ENCODE measurements at places on chromosomes 7 and 10. TPM values are rescaled to one million over a fixed set of nuclear protein-coding genes. Genes with fewer than 3 reads are reported as not detected.
A peak's percentile ranks its signal among the peaks of the same experiment; 100 is the strongest.

GRCh38 chr7:91892099-91892705, 11.7 kb upstream of the MTERF1 start:
- DNase-seq: no peak

- DNase-seq: no peak
Observed at GRCh38 chr10:115854740-115855435, 418.1 kb downstream of the GFRA1 start.

- DNase-seq: peak; percentile 48
Observed at GRCh38 chr7:149598721-149599308, 101.2 kb upstream of the ZNF746 start.

GRCh38 chr7:111998326-111998725, 207.9 kb downstream of the DOCK4 start:
- DNase-seq: no peak

GRCh38 chr10:23367896-23368595, 23.4 kb upstream of the C10orf67 start:
- DNase-seq: no peak

DNA sequence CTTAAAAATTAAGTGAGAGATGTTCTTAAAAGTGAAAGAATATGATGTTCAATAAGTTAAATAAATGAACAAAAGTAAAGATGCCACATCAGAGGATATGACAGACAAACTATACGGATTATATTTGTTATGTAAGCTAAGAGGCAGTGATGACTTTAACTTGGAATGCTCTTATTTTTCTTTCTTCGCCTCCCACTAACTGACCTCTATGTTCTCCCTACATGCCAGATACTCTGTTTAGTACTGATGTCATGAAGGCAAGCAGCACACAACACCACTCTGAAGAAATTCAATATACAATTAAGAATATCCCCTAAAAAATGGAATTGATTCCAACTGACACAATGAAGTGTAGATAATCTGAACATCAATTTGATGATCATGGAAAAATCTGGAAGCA, 223.4 kb downstream of the DOCK4 start:
- no peak for DNase-seq

Gene PITX3
- not detected for total RNA-seq

Gene LEP
- not detected for total RNA-seq

Gene LLCFC1
- total RNA-seq: not detected

DNA sequence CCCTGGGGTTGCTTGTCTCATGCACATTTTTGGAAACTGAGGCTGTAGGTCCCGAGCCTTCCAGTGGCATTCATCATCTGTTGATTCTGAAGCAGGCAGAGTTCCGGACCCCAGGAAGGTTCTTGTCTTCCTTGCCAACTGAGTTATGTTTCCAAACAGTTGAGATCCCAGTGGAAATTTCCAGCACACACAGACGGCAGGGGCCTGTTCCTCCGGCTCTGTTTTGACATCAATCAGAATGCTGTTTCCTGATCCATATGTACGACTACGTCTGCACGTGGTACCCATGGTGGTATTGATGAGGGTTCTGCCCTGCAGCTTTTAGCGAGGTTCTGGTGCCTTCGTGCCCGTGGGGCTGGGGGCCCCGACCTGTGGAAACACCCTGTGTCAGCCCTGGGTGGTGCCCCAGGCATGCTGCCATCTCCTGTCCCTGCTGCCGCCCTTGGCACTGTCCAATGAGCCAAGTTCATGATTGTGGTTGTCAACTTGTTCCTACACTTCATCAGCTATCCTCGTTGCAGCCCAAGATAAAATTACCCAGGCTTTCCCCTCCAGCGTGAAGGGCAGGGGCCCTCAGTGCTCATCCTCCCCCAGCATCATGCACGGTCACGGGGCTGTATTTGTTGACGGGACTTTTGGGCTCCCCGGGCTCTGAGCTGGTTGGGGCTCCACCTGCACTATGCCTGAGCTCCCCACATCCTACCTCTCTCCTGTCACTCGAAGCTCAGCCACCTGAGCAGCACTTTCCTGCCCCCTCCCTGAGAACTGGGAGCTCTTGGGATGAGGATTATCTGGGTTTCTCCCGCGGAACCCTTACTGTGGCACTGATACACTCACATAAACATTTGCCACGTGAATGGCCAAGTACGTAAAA, 7.8 kb upstream of the DPYSL4 start:
- DNase-seq: no peak

Gene PCGF6
- 17.2 TPM for total RNA-seq

- DNase-seq: no peak
Observed at GRCh38 chr10:24209432-24209771, 464 bp downstream of the KIAA1217 start.

Gene C10orf53
- total RNA-seq: not detected

DNA sequence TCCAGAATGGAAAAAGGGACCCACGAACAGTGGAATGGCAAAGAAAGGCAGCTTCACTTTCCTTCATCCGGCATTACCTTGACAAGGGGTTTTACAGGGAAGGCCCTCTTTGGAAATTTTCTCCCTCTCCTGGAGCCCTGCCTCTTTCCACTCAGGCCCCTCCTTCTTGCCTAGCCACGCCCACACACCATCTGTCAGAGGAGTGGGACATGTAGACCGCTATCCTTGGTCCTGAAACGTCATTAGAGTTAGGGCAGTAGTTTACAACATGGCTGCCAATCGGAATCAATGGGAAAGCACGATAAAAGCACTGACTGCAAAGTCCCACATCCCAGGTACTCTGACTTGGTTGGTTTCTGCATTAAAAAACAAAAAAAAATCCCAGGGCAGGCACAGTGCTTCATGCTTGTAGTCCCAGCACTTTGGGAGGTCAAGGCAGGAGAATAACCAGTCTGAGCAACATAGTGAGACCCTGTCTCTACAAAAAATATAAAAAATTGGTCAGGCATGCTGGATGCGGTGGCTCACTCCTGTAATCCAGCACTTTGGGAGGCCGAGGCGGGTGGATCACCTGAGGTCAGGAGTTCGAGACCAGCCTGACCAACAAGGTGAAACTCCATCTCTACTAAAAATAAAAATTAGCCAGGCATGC, 96.4 kb downstream of the MARCHF5 start:
- DNase-seq: no peak

- DNase-seq: no peak
Observed at GRCh38 chr10:125171402-125172306, 11.3 kb upstream of the CTBP2 start.

DNA sequence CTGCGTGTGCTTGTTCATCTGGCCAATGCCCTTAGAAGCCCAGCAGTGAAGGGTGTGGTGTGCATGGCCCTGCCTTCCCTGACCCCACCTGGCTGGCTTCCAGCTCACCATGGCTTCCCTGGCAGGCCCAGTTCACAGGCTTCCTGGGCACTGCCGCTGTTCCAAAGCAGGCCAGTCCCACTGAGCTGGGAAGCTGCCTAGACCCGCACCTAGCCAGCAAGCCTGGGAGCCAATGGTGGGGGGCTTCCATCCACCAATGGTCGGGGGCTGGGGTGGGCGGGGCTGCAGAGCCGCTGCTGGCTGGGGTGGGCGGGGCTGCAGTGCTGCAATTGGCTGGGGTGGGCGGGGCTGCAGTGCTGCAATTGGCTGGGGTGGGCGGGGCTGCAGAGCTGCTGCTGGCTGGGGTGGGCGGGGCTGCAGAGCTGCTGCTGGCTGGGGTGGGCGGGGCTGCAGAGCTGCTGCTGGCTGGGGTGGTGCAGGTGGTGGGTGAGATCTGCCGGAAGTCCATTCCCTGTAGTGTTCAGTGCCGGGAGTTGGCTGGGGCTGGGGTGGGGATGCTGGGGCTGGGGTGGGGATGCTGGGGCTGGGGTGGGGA, 12.4 kb downstream of the CALY start:
- DNase-seq: peak; percentile 71

DNA sequence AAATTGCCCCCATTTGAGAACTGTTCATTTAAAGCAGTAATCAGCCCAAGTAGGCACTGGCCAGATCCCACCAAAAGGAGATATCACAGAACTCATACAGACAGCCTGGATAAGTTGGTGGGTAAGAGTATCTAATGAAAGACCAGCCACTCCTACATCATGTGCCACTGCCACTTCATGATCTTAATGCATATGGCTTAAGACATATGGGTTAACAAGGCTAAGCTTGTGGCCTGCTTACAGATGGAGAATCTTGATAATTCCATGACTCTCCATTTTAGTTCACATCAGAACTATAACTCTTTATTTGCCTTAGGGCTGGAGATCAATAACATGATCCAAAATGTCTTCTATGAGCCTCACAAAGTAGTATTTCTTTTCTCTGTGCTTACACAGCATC, 6.8 kb upstream of the IFIT1B start:
- no peak for DNase-seq

- no peak for DNase-seq
Observed at GRCh38 chr7:469563-469961, 50.1 kb downstream of the PDGFA start.

Gene BLVRA
- 25.7 TPM for total RNA-seq

GRCh38 chr7:24697416-24697815, 59.8 kb downstream of the GSDME start:
- no peak for DNase-seq

- DNase-seq: no peak
Observed at GRCh38 chr7:63042730-63043511, 955.7 kb upstream of the ZNF722 start.

Gene OR6V1
- total RNA-seq: not detected

DNA sequence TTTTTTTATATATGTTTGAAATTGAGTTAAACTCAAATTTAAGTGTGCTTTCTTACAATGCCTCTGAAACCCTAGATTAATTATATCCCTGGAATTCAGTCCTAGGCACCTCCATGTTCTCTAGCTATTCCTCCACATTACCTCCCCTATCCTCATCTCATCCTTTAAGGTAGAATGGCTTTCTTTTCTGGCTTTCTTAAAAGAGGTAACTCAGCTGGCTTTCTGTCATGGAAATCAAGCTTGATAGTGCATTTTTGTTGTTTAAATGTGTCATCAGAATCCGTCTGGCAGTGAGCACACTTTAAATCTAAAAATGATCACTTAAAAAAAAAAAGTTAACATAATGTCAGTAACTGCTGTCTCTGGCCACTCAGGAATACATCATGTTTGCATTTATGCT, 42.2 kb downstream of the AHR start:
- DNase-seq: no peak

Gene PON1
- not detected for total RNA-seq

- DNase-seq: no peak
Observed at GRCh38 chr10:43035800-43036199, 41.1 kb upstream of the RET start.

GRCh38 chr10:44956226-44956625, 3.4 kb upstream of the RASSF4 start:
- no peak for DNase-seq

DNA sequence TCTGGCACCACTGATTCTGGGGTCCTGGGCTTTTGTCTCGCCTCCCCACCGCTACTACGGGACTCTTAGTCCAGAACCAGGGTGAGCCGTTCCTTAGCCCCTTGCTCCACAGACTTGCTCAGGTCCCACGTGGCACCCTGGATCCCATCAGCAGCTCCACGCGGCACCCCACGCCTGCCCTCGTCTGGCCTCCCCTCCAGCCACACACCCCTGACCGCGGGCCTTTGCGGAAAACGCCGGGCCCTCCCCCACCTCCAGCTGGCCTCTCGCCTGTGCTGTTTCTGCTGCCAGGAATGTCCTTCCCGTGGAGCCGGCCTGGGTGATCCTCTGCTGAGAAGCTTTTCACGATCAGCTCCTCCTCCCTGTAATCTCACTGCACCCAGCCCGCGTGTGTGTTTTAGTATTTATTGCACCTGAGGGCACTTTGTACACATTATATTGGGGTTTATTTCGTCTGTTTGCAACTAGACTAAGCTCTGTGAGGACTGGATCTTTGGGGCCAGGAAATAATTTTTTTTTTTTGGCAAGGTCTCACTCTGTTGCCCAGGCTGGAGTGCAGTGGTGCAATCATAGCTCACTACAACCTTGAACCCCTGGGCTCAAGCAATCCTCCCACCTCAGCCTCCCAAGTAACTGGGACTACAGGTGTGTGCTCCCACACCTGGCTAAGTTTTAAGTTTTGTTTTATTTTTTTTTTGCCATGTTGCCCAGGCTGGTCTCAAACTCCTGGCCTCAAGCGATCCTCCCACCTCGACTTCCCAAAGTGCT, 10.5 kb upstream of the TTYH3 start:
- no peak for DNase-seq

Gene LIPJ
- total RNA-seq: not detected

Gene SORBS1
- total RNA-seq: 0.47 TPM

DNA sequence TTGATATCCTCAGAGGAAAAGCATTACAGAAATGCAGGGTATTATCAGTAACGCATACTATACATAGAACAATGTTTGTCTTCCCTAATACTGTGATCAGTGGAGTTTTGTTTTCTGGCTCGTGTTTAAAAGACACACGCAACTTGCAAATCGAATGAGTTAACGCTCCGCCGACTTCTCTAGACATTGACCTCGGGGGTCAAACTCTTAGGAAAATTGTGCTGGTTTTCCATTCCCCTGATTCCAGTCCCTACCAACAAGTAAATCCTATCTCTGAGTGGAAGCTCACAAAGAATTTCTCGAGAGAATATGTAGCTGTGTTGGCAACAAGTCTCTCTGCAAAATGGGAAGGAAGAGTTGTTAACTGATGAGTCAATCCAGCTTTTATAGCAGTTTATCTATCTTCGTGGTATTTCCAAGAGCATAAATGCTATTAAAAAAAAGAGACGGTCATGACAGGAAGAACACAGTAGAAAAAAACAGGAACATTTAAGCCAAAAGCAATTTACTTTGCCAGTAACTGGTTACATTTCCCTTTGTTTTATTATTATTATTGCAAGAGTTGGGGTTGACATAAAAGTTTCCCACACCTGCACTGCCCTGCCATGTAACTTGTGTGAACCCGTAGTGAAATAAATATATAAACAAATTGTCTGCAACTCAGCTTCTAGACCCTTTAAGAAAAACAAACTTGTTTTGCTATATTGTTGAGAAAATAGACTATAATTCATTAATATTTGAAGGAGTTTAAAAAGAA, 144.4 kb downstream of the ARID5B start:
- no peak for DNase-seq

Gene GJC3
- total RNA-seq: 0.21 TPM

Gene PGAM2
- total RNA-seq: 0.68 TPM

GRCh38 chr10:66925896-66926715, at the start of gene LRRTM3:
Gene LRRTM3, plus strand, starts transcription at chr10:66926036.
- DNase-seq: peak; percentile 22

Gene AHCYL2
- total RNA-seq: 7.6 TPM

Gene SLC29A4
- total RNA-seq: 0.42 TPM

DNA sequence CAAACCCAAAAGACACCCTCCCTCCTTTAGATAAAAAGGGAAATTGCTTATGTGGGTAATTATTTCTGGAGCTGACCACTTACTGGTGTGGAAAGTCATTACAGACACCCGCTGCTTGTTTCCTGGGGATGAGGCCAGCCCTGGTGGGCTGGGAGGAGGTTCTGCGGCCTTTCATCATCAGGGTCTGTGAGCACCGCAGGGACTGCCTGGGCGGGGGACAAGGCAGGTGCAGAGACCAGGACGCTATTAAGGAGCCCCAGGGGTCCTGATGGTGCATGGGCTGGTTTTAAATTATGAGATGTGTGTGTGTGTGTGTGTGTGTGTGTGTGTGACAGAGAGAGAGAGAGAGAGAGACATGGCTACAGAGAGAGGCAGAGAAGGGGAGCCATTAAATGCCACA, 171.2 kb downstream of the DNAJB6 start:
- no peak for DNase-seq

GRCh38 chr10:10662716-10663408, 354.8 kb upstream of the CELF2 start:
- no peak for DNase-seq

Gene ABCA13
- total RNA-seq: 0.08 TPM

Gene TMEM225B
- total RNA-seq: 1.2 TPM

Gene ZNF804B
- total RNA-seq: not detected

Gene ERVW-1
- total RNA-seq: not detected

Gene PNLIPRP1
- not detected for total RNA-seq

Measured in activated CD8-positive, alpha-beta T cell treated with anti-CD3 and anti-CD28 coated beads, Interleukin-2, amount 10 ng/mL, durations not matched to agents 7 days and 5 days (primary cell).